ENCODE measurements at places on chromosomes 5 and 9.

GRCh38 chr5:5551499-5551898 is 129.0 kb downstream of the ICE1 start:
- DNase-seq: no peak

- no peak for DNase-seq
Measured at GRCh38 chr5:138351517-138351916, 968 bp upstream of the KDM3B start.

- no peak for DNase-seq
Measured at GRCh38 chr5:644971-645370, 32.8 kb downstream of the CEP72 start.

DNA sequence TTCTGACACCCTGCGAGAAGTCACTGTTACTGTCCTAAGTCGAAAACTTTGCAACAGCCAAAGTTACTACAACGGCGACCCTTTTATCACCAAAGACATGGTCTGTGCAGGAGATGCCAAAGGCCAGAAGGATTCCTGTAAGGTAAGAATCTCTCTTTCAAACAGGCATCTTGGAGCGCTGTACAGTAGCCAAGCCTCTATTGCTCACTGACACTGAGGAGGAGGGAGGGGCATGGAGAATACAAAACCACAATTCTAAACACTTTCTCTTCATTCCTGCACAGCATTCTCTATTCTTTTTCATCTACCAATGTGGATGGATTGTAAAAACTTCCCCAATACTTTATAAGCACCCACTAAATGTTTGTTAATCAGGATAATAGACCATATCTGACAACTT is 7.4 kb downstream of the GZMK start:
- DNase-seq: peak; percentile 40

GRCh38 chr5:171270136-171270535 is 38.9 kb upstream of the TLX3 start:
- DNase-seq: no peak

DNA sequence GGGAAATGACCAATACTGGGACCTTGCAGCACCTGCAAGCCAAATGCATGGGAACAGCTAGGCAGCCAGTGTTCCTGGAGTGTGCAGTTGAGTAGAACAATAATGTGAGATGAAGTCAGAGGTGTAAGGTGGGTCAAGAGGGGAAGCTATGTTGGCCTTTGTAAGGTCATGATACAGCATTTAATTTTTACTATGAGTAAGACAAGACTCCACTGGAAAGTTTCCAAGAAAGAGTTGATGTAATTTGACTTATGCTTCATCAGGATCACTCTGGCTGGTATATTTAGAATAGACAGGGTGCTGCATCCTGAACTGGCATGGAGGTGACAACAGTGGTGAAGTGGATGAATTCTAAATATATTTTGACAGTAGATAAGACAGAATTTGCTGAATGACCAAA is 744.8 kb downstream of the KCTD16 start:
- no peak for DNase-seq

DNA sequence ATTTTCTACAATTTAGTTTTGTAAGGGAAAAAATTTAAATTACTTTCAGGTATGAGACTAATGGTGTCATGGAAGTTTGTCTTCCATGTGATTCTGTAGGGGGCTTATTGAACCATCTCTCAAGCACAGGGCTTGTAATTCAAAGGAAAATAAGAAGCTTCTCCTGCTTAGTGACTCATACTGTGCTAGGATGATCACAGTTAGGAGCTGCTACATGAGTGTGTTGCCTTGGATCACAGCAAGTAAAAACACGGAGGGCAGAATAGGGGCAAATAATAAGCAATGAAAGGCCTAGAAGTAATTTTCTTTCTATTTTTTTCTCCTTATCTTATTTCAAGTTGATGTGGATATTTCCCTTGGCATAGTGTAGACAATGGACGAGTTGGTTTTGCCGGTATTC is 28.9 kb downstream of the TMEM167A start:
- no peak for DNase-seq

DNA sequence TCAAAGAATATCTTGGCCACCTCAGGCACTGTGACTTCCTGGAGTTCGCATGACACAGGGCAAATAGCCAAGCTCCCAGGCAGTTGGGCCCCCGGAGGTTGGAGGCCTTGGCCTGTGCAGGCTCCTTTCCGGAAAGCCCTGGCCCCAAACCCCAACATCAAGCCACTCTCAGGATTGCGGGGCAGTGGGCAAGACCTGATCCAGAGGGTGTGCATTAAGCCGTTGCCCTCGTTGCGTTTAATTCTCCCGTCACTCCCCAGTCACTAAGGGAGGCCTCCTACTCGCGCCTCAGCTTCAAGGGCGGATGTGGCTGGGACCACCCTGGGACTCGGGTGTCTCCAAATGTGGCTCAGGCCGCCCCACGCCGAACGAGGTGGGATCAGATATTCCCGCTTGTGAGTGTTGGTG is 60.1 kb downstream of the TMEM174 start:
- DNase-seq: no peak

GRCh38 chr5:136005476-136005875 is 23.3 kb upstream of the TGFBI start:
- no peak for DNase-seq

DNA sequence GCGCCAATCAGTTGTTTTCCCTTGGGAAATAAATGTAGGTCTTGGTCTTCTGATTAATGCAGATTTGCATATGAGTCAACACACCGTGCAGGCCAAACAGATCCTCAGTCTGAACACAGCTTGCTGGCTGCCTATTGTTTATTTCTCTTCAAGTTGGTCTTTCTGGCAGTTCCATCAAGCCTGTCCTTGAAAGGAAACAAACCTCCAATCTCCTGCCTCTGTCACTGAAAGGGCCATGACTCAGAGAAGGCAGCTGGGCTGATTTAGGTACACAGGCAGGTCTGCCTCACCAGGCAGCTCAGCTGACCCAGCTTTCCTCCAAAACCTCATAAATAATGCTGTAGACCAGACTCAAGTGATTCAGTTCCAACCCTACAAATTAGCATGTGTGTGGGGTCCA is 175.9 kb downstream of the MAN2A1 start:
- DNase-seq: peak; percentile 47

DNA sequence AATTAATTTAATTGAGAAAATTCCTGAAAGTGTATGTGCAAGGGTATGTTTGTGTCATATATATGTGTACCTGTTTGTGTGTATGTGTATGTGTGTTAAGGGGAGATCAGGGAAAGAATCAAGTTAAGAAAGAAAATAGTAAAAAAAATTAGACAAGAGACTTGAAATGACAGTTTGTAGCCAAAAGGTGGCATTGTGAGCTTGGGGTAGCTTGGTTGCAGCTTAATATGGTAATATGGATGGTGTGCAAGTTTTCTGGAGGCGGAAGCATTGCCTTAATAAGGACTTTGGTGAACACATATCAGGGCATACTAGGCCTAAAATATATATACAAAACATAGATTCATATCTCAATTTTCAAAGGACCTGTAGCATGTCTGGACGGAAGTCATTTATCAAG is 129.9 kb downstream of the INSYN2B start:
- DNase-seq: no peak

DNA sequence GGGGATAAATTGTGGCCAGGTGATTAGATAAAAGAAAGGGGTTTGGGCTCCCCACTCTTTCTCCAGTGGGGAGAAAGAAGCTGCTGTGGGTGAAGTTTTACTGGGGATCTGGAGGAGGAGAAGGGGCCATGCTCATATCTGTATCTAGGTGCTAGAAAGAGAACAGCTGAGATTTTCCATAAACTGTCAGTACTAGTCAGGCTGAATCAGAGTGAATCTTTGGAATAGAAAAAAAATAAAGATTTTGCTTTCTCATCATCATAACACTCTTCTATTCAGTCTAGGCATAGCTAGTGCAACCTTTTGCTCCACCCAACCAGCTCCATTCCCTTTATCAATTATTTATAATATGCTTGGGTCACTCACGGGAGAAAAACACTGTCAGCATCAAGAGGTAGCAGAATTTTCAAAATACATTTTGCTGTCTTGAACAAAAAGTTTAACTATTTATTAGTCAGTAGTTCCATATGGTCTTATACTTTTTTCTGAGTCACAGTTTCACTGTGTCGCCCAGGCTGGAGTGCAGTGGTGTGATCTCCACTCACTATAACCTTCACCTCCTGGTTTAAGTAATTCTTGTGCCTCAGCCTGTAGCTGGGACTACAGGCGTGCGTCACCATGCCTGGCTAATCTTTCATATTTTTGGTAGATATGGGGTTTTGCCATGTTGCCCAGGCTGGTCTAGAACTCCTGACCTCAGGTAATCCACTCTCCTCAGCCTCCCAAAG is 21.3 kb upstream of the ERMP1 start:
- DNase-seq: no peak

- DNase-seq: no peak
Measured at GRCh38 chr5:54959673-54960418, 25.5 kb downstream of the ESM1 start.

GRCh38 chr5:157778121-157778805 is 34.8 kb downstream of the LSM11 start:
- DNase-seq: no peak

DNA sequence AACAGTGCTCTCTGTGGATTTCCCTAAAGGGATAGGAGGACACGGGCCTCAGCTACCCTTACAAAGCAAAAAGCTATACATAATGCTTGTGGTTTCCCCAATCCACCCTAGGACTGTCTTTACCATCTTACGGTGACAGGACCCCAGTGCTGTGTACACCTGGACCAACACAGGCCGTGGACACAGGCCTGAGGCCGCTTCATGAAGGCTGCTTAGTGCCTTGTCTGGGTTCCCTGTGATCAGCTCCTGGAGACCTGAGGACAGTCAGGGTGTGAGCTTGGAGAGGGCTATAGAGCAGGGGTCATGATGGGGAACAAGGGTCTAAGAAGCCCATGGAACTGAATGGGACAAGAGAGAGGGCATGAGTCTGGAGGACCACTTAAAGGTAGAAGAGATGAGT is 2.9 kb downstream of the FANCG start:
- no peak for DNase-seq

GRCh38 chr5:151772846-151773561 is 1.2 kb downstream of the G3BP1 start:
- peak; percentile 34 for DNase-seq

- no peak for DNase-seq
Measured at GRCh38 chr9:109422641-109423040, 75.5 kb downstream of the PTPN3 start.

- DNase-seq: no peak
Measured at GRCh38 chr9:106305428-106306133, 557.4 kb upstream of the ZNF462 start.

GRCh38 chr5:151340004-151340403 is 7.4 kb downstream of the SLC36A2 start:
- DNase-seq: no peak

DNA sequence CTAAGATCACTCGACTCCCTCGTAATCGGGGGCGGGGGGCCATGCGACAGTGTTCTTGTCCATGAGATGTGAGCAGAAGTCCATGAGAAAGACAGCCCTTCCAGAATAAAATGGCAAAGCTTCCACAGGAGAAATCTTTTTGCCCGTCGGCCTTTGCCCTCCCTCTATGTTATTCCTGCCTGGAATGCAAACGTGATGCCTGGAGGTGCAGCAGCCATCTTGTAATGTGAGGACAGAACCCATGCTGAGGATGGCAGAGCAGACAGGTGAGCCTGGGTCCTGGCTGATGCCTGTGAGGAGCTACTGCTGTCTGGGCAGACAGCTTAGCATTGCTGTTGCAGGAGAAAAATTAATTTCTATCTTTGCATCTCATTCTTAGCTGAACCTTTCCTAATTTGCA is 17.2 kb downstream of the MED10 start:
- no peak for DNase-seq

DNA sequence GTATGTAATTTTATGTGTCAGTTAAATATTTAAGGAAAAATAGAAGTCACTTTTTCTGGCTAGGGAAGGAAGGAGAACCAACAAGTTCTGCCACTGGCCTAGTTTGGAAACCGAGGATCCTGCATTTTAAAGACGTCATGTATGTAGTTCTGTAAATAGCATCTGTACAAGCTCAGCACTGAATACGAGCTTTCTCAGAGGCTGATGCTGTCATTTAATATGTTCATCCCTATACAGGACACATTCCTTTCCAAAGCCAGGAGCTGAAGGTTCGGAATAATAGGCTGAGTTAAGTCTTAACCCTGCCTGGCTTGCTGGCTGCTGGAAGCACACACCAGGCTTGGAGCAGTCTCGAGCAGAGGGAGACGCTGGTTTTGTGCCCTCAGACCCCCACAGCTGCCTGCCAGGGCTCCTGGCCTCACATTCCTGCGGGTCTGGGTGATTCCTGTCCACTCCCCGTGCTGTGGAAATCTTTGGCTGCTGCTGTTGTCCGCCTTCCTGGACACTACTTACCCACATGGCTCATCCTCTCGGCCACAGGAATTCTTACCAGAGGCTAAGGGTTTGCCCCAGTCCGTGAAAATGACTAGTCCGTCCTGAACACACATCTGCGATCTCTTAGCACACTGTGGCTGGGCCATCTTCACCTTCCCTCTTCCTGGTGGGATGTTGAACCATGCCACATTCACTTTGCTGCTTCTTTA is 36.6 kb downstream of the SLC46A2 start:
- DNase-seq: no peak

GRCh38 chr5:9737265-9737664 is 107.1 kb upstream of the TAS2R1 start:
- no peak for DNase-seq

DNA sequence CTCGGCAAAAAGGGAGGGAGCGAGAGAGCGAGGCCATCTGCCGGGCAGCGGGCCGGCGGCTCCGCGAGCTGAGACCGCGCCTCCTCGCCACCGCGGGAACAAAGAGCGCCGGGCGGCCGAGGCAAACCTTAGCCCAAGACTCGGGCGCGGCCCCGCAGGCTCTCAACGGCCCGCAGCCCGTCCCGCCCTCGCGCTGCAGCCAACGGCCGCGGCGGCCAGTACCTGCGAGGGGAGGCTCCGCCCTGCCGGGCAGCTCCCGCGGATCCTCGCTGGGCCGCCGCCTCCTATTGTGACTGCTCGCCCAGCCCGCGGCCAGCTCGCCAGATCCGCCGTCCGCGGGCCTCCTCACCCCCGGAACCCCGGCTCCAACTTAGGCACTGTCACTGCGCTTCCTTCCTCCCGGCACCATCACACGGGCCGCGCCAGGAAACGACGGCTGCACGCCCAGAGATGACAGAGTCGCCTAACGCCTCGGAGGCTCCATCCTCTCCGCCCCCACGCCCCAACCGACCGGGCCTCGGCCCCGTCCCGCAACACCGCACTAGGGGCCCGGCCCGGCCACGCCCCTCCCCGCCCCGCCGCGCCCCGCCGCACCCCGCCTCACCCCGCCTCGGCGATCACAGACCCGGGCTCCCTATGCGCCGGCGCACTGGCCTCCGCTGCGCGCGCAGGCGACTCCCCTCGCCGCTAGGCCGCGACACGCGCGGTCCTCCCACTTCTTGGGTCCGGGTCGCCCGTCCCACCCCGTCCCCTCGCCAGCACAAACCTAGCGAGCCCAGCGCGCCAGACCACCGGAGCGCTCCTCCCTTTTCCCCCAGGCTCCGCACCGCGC is 479 bp upstream of the RNF38 start:
- peak; percentile 99 for DNase-seq

DNA sequence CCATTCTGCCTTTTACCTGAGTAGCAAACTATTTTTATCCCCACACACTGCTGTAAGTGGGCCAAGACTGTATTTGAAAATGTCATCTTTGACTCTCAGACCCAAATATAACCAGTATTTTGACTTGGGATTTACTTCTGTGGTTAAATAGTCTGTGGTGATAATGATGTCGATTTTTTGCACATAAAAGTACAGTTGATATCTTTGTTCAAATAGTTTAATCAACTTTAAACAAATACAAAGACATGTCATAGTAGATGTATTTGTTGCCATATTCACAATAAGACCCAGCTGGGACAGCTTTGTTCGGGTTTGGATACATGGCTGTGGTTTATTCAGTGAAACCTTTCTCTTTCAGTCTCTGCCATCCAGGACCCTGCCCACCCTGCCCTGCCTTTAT is 20.4 kb downstream of the NFX1 start:
- no peak for DNase-seq
